ENCODE measurements at places on chromosomes 1 and 21.

DNA sequence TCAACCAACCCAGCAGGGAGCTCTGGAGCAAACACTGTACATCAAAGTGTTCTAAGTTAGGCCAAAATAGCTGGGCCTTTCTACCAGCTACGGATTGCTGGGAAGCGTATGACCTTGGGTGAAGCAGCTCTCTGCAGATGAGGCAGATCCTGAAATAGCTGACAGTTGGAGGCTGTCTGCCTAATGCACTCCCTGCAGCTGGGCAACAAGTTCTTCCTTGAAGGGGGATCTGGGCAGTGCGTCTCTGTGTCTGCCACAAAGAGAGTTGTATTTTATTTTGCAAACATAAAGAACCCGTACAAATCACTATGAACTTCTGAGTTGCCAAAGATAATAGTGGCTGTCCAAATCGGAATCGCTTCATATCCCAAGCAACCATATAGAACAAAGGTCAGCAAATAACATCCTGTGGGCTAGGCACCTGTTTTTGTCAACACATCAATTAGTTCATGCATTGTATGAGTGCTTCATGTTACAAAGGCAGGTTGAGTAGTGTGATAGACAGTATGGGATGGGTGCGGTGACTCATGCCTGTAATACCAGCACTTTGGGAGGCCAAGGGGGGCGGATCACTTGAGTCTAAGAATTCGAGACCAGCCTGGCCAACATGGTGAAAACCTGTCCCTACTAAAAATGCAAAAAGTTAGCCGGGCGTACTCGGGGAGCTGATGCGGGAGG is 29.1 kb upstream of the KLF17 start:
- DNase-seq, result no peak

- DNase-seq, result no peak
Observed at GRCh38 chr1:232704256-232704655, 74.3 kb upstream of the SIPA1L2 start.

- peak; percentile 66 for DNase-seq
Observed at GRCh38 chr1:155085504-155086127, 7.0 kb downstream of the EFNA3 start.

DNA sequence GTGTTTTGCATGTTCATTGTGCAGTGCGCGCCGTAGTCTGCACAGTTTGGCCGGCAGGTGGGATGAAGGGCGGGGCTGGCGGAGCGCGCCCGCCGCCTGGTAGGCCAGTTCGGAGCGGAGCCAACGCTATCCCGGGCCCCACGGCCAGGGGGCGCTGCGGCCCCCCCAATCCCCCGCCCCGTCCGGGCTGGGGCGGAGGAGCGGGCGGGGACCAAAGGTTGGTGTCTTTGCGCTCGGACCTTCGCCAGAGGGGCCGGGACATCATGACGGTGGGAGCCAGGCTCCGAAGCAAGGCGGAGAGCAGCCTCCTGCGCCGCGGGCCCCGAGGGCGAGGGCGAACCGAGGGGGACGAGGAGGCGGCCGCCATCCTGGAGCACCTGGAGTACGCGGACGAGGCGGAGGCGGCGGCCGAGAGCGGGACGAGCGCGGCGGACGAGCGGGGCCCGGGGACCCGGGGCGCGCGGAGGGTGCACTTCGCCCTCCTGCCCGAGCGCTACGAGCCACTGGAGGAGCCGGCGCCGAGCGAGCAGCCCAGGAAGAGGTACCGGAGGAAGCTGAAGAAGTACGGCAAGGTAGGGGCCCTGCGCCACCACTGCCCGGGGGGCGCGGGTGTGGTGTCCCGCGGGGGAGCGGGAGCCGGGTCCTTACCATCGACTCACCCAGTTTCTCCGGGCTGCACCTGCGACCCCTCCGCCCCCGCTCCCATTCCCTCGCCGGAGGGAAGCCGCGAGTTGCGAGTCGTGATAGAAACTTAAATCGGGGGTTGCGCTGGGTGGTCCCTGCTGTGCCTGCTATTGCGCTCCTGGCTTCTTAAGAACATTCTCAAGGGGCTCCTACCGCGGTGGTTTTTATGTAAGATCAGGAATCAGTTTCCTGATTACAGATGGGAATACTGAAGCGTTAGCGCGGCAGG is at the start of gene C1orf115:
Gene C1orf115, plus strand, starts transcription at position 224 of the 913 bp plus-strand sequence. Its CDS starts 40 bp downstream, at position 264.
- DNase-seq, result peak; percentile 92

GRCh38 chr1:118395430-118395991 is 210.5 kb upstream of the SPAG17 start:
- no peak for DNase-seq

GRCh38 chr1:220990427-220991339 is 111.4 kb downstream of the HLX start:
- DNase-seq, result peak; percentile 35

- DNase-seq, result no peak
Observed at GRCh38 chr1:164101802-164102201, 457.2 kb upstream of the PBX1 start.

GRCh38 chr1:231390071-231390470 is 32.0 kb downstream of the EGLN1 start:
- no peak for DNase-seq

DNA sequence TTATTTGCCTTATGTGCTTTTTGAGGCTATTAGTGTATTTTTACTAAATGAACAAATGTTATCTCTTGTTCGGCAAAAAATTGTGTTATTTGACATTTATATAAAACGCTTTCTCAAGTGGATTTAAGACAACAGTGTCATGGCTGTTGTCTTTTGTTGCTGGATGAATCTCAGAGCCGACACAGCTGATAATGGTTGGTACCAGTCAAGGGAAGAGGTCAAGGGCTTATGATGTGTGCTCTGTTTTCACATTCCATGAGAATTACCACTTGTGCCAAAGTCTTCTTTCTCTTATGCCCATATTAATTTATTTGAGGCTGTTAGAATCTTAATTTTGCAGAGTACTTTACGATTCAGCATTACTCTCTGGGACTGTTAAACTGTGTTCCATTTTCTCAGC is 17.9 kb upstream of the CD101 start:
- no peak for DNase-seq
